Neural crest cell (in vitro differentiated cells): ENCODE measurements at places on chromosomes 5 and 9.

DNA sequence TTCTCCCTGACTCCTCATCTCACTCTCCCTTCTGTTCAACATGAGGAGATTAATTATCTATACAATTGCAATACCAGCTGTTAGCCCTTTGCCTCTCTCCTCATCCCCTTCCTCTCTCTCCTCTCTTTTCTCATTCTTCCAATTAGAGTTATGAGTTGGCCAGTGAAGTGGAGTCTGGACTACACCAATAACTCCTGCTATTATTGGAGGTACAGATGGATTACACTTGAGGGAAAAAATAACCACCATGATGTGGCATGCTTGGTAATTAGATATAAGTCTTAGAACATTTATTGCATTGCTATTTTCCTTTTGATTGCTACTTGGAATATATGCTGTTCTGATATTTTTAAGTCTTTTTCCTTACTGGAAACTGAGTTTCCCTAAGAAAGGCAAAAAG is 159.2 kb downstream of the FRMD3 start:
- no peak overlapping the region for H3K4me3 ChIP-seq
- H3K36me3 ChIP-seq: peaks cover 6% of the 10 kb centered on the region
- no peak for DNase-seq
- H3K4me1 ChIP-seq: no peaks in the 10 kb centered on the region
- no peaks in the 10 kb centered on the region for H3K27me3 ChIP-seq
- H3K27ac ChIP-seq: no peak overlapping the region

DNA sequence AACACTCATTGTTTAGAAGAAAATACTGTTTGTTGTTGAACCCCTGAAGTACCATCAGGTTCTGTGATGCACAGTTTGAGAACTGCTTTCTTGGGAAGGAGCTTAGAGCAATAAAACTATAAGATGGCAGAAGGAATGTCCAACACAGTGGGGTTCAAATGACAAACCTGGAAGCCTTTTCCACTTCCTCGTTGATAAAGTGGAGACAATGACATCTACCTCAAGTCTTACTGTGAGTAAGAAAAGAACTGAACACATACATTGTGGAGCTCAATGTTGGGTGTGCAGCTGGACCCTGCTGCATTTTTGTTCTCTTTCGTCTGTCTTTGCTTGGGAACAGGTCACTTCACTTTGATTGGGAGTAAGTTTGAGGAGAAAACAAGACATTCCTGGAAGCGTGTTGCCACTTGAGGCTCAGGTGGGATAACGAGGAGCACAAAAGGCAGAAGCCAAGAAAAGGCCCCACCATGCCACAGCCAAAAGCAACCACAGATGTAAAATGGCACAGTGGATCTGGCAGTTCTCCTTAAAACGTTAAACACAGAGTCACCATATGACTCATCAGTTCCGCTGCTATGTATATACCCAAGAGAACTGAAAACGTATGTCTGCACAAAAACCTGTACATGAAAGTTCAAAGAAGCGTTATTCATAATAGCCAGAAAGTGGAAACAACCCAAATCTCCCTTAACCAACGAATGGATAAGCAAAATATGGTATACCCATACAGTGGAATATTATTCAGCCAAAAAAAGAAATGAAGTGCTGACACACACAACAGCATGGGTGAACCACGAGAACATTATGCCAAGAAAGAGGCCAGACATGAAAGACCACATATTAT is 42.9 kb upstream of the SUB1 start:
- no peaks in the 10 kb centered on the region for H3K27me3 ChIP-seq
- H3K4me3 ChIP-seq: no peak overlapping the region
- H3K27ac ChIP-seq: no peak overlapping the region
- no peaks in the 10 kb centered on the region for H3K36me3 ChIP-seq
- H3K4me1 ChIP-seq: no peaks in the 10 kb centered on the region

GRCh38 chr9:126805554-126806262 is 868 bp downstream of the ZBTB43 start:
- H3K27ac ChIP-seq: peak overlapping the region; percentile 89
- H3K4me3 ChIP-seq: peak overlapping the region; percentile 92
- peaks cover 15% of the 10 kb centered on the region for H3K27me3 ChIP-seq
- peaks cover 29% of the 10 kb centered on the region for H3K4me1 ChIP-seq
- no peak for DNase-seq

GRCh38 chr9:137797206-137798120 is 80.1 kb upstream of the CACNA1B start:
- H3K36me3 ChIP-seq: peaks cover 23% of the 10 kb centered on the region
- DNase-seq: no peak
- H3K4me3 ChIP-seq: no peak overlapping the region
- H3K27ac ChIP-seq: no peak overlapping the region
